CD4-positive, alpha-beta T cell treated with Interleukin-6 at 100 ng/mL for 8 hours (primary cell): ENCODE measurements at places on chromosomes 6 and 20.

DNA sequence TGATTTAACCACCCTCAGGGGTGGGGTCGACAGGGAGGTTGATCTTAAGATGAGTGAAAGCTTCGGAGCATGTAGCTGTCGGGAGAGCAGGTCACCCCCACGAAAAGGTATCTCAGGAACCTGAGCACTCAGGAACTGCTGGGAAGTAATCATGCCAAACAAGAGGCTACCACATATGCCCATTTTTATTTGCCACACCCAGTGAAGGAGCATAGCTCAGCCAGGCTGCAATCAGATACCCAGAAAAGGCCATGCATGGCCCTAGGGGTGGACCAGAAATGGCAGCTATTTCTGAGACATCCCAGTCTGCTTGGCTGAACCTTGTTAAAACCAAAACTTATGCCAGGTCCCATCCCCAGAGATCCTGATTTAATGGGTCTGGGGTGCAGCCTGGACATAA is 72.7 kb upstream of the ISM1 start:
- no peak for DNase-seq

DNA sequence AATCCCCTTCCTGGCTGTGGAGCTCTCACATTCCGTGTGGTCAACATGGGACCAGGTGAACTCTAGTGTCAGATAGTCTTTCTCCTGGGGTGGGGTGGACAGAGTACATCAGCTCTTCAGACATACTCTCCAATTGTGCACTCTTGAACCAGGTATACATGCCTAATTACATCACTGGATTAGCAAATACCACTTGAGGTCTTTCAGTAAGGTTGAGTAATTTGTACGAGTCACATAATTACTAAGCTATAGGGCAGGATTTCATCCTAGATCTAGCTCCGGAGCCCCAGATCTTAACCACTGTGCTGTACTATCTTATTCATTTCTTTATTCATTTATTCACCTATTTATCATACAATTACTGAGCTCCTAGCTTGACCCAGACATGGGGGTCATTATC is 821.3 kb downstream of the TFAP2A start:
- DNase-seq, result no peak

DNA sequence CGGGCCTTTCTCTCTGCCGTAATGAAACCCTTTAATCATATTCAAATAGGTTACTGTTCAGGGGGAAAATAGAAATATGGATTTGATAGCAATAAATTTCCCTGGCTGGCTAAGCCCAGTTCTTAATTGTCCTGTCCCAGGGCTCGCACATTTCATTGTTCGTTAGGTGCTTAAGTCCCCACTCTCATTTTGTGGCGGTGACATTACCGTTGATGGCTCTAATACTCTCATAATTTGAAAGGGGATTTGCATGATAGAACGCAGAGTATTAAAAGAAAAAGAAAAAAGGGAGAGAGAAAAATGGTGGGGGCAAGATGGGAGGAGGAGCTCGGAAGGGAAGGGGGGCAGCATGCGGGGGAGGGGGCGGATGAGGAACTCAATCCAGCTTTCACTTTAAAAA is 79.1 kb upstream of the FOXP4 start:
- no peak for DNase-seq

- DNase-seq, result no peak
Measured at GRCh38 chr6:7727946-7728854, 2.3 kb downstream of the BMP6 start.

GRCh38 chr6:151058021-151058733 is 181.6 kb upstream of the AKAP12 start:
- no peak for DNase-seq

DNA sequence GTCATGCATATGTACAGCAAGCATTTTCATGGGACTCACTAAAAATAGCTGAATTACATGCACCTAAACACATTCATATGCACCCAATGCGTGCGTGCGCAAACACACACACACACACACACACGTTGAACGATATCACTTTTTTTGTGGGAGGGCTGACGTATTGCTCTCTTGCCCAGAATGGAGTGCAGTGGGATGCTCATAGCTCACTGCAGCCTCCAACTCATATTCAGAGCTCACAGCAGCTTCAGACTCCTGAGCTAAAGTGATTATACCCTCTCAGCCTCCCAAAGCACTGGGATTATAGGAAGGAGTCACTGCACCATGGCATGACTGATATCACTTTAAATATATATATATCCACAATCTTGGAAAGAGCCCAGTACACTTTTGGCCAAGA is 620.4 kb upstream of the MANEA start:
- no peak for DNase-seq

DNA sequence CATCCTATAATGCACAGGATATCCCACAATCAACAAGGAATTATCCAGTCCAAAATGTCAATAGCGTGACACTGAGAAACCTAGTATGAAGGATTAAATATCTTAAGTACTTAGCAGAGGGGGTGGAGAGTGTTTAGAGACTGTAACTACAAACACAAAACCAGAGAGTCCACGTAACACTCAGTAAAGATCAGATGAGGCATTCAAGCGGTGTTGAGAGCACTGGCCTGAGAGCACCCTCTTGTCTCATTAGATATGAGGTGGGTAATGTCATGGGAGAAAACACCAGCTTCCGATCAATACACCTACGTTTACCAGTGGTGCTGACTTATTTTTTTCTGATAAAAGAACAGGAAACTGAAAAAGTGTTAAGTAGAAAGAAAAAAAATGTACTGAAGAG is 2.3 kb downstream of the FAM184A start:
- DNase-seq, result peak; percentile 9
